Ovary (tissue), 10 donors: ENCODE measurements at places on chromosomes 1 and 21. TPM values are rescaled to one million over a fixed set of nuclear protein-coding genes. Genes with fewer than 3 reads are reported as not detected.

GRCh38 chr1:155522069-155522468, 40.5 kb downstream of the ASH1L start:
- no peak overlapping the region for H3K4me3 ChIP-seq
- no peaks in the 10 kb centered on the region for H3K27me3 ChIP-seq
- DNase-seq = no peak
- H3K36me3 ChIP-seq = no peaks in the 10 kb centered on the region

GRCh38 chr1:50529510-50529909, 106.3 kb upstream of the DMRTA2 start:
- H3K27me3 ChIP-seq = no peaks in the 10 kb centered on the region
- H3K4me1 ChIP-seq = no peaks in the 10 kb centered on the region
- H3K27ac ChIP-seq = no peak overlapping the region
- no peak for DNase-seq
- no peak overlapping the region for H3K4me3 ChIP-seq

GRCh38 chr1:172340520-172340919, 80.0 kb upstream of the C1orf105 start:
- no peak overlapping the region for H3K27ac ChIP-seq
- H3K36me3 ChIP-seq = no peaks in the 10 kb centered on the region
- no peaks in the 10 kb centered on the region for H3K27me3 ChIP-seq
- peaks cover 2% of the 10 kb centered on the region for H3K4me1 ChIP-seq

- no peaks in the 10 kb centered on the region for H3K4me1 ChIP-seq
- no peaks in the 10 kb centered on the region for H3K27me3 ChIP-seq
- no peak overlapping the region for H3K27ac ChIP-seq
- no peak overlapping the region for H3K4me3 ChIP-seq
- H3K36me3 ChIP-seq = no peaks in the 10 kb centered on the region
- DNase-seq = no peak
These were observed 3.5 kb upstream of the SPEN start for GRCh38 chr1:15843826-15844572.

Gene AMY1C
- total RNA-seq = 9.1 TPM

GRCh38 chr1:34188418-34188817, 11.7 kb downstream of the C1orf94 start:
- no peak overlapping the region for H3K4me3 ChIP-seq
- DNase-seq = no peak
- no peaks in the 10 kb centered on the region for H3K4me1 ChIP-seq
- no peaks in the 10 kb centered on the region for H3K36me3 ChIP-seq

Gene CFAP126
- total RNA-seq = not detected

Gene HOOK1
- total RNA-seq = 9.9 TPM

DNA sequence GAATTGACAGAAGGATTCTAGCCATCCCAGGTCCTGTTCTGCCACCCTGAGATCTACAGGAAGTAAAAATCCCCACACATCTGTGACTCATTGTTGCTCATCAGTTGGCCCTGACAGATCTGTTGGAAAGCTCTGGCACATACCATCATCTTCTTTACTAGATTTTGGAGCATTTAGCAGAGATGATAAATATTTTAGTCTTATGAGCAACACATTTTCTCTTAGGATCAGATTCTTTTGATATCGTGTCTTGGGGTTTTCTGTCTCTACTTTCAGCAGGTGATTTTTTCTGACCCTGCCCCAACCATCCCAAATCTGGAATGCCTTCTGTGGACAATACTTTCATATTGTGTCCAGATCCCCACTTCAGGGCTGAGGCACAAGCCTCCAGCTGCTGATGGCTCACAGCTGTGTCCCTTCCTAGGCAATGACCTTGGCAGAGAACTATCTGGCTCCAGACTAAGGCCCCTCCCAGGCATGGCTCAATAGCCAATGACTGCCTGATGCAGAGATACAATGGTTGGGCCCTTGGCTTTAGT, 102.8 kb downstream of the GDAP2 start:
- no peak overlapping the region for H3K27ac ChIP-seq
- peaks cover 12% of the 10 kb centered on the region for H3K4me1 ChIP-seq
- no peak overlapping the region for H3K4me3 ChIP-seq
- no peaks in the 10 kb centered on the region for H3K36me3 ChIP-seq

- DNase-seq = no peak
- no peaks in the 10 kb centered on the region for H3K27me3 ChIP-seq
- no peak overlapping the region for H3K4me3 ChIP-seq
- H3K4me1 ChIP-seq = peaks cover 7% of the 10 kb centered on the region
- no peaks in the 10 kb centered on the region for H3K36me3 ChIP-seq
These were observed 151.4 kb downstream of the CHRM3 start for GRCh38 chr1:239537795-239538194.

- H3K4me3 ChIP-seq = no peak overlapping the region
- peaks cover 3% of the 10 kb centered on the region for H3K4me1 ChIP-seq
- no peak for DNase-seq
These were observed 2.1 kb upstream of the DENND2C start for GRCh38 chr1:114671939-114672275.

DNA sequence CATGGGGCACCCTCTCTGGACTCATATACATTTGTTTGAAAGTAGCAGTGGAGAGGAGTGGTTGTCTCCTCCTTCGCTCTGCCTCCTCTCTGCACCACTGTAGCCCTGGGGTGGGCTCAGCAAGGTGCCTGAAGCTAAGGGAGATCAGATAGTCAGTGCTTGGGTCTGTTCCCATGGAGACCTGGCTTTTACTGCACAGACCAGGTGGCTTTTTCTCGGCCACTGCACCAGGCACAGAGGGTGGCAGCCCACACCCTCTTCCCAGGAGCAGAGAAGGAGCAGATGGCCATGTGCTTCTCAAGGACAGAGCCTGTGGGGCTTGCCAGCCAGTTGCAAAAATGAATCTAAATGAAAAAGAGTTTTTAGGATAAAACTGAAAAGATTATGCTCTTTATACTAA, 123.4 kb upstream of the KCNK1 start:
- no peak overlapping the region for H3K27ac ChIP-seq
- H3K27me3 ChIP-seq = no peaks in the 10 kb centered on the region
- no peaks in the 10 kb centered on the region for H3K36me3 ChIP-seq
- H3K4me3 ChIP-seq = no peak overlapping the region

Gene NPHP4
- total RNA-seq = 19.3 TPM

Gene KRTAP7-1
- total RNA-seq = not detected

- peaks cover 1% of the 10 kb centered on the region for H3K4me1 ChIP-seq
- no peak overlapping the region for H3K4me3 ChIP-seq
- DNase-seq = no peak
- H3K27ac ChIP-seq = no peak overlapping the region
- H3K27me3 ChIP-seq = no peaks in the 10 kb centered on the region
These were observed 7.1 kb downstream of the UTS2 start for GRCh38 chr1:7845761-7846160.

DNA sequence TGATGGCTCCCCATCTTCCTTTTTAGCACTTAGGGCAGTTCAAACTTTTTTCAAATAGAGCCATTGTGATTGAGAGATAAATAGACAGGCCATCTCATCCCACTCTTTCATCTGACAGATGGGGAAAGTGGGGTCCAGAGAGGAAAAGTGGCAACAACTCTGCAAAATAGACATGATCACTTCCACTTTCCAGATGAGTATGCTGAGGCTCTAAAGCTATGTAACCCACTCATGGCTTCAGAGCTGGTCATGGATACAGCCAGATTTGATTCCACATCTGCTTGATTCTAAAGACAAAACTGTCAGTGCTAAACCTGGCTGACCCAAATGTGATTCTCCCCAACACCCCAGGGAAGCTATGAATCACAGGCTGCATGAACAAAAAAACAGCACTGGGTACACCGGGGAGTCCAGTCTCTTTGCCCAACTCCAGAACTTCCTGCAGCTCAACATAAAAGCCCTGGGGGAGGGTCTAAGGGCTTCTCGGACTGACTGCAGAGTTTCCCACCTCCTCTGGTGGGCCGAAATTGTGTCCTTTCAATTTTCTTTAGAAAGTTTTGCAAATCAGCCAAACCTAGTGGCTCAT, 59.3 kb downstream of the PLPP3 start:
- H3K4me3 ChIP-seq = no peak overlapping the region
- no peak overlapping the region for H3K27ac ChIP-seq
- H3K4me1 ChIP-seq = peaks cover 9% of the 10 kb centered on the region
- no peak for DNase-seq

Gene FAM163A
- 0.57 TPM for total RNA-seq

DNA sequence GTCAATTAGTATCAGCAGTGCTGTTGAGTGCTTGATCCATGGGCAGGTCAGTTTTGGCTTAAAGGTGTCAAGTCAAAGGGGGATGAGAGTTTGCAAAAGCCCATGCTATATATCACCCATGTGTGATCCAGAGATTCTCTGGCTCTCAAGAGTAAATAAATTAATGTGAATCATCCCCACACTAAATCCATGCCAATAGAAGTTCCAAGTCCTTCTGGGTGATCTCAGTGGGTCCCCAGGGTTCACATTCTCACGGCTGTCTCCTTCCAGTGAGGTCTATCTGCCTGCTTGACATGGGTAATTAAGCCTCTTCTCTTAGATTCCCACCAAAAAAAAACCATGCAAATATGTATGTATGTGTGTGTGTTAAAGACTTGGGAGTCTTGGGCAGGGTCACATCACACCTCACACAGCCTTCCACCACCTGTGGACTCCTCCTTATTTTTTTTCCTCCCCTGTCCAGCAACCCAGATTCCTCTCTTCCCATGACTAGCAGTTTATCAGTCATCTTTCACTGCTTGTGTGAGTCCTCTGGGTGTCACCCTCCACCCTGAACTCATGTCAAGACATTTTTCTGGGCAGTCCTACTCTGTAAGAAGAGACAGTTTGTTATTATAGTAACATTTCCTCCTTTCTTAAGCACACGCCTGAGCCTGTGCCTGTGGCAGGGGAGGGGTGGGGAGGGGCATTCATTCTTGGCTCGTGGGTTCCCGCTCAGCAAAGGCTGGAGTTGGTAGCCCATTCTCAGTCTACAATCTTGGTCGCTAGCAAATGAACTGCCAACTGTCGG, 14.3 kb upstream of the S100A11 start:
- no peak overlapping the region for H3K27ac ChIP-seq
- peaks cover 4% of the 10 kb centered on the region for H3K4me1 ChIP-seq
- H3K36me3 ChIP-seq = no peaks in the 10 kb centered on the region
- H3K27me3 ChIP-seq = no peaks in the 10 kb centered on the region
- no peak for DNase-seq
- H3K4me3 ChIP-seq = no peak overlapping the region

Gene CYP4X1
- total RNA-seq = 0.53 TPM

- H3K27me3 ChIP-seq = no peaks in the 10 kb centered on the region
- no peak for DNase-seq
- H3K4me3 ChIP-seq = no peak overlapping the region
- no peak overlapping the region for H3K27ac ChIP-seq
- H3K36me3 ChIP-seq = no peaks in the 10 kb centered on the region
These were observed 49.0 kb downstream of the TOMM20 start for GRCh38 chr1:235079443-235080296.

Gene CCDC27
- not detected for total RNA-seq

- no peak for DNase-seq
- H3K4me1 ChIP-seq = peaks cover 9% of the 10 kb centered on the region
- H3K4me3 ChIP-seq = peak overlapping the region; percentile 87
- H3K27me3 ChIP-seq = no peaks in the 10 kb centered on the region
- no peak overlapping the region for H3K27ac ChIP-seq
- no peaks in the 10 kb centered on the region for H3K36me3 ChIP-seq
These were observed 853 bp upstream of the RRAGC start for GRCh38 chr1:38860454-38860795.

GRCh38 chr1:204350857-204351573, 8.7 kb downstream of the PLEKHA6 start:
- no peaks in the 10 kb centered on the region for H3K36me3 ChIP-seq
- DNase-seq = peak; percentile 94
- peaks cover 15% of the 10 kb centered on the region for H3K4me1 ChIP-seq
- H3K4me3 ChIP-seq = no peak overlapping the region
- no peaks in the 10 kb centered on the region for H3K27me3 ChIP-seq

Gene CPT2
- total RNA-seq = 6.7 TPM

GRCh38 chr21:30714946-30715345, 3.6 kb downstream of the KRTAP21-3 start:
- H3K27ac ChIP-seq = no peak overlapping the region
- no peak overlapping the region for H3K4me3 ChIP-seq
- no peak for DNase-seq
- H3K4me1 ChIP-seq = no peaks in the 10 kb centered on the region
- no peaks in the 10 kb centered on the region for H3K36me3 ChIP-seq
- no peaks in the 10 kb centered on the region for H3K27me3 ChIP-seq

DNA sequence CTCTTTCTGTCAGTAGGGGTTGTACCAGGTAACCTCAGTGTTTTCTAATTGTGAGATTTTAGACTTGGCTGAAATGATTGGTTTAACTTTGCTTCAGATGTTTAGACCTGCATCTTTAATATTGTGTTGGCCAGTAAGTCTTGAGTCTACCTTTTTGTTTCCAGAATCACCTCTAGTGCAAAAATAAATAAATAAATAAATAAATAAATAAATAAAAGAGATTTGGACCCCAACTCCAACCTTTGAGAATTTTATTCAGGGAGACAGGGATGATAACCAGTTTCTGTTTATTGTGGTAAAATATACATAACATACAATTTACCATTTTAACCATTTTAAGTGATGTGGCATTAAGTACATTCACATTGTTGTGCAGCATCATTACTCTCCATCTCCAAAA, 64.4 kb downstream of the RAVER2 start:
- DNase-seq = no peak
- no peak overlapping the region for H3K4me3 ChIP-seq
- H3K27ac ChIP-seq = no peak overlapping the region
- peaks cover 2% of the 10 kb centered on the region for H3K4me1 ChIP-seq
- no peaks in the 10 kb centered on the region for H3K27me3 ChIP-seq

GRCh38 chr1:47898133-47898845, 98.9 kb downstream of the TRABD2B start:
- H3K4me1 ChIP-seq = no peaks in the 10 kb centered on the region
- DNase-seq = no peak
- H3K4me3 ChIP-seq = no peak overlapping the region
- no peaks in the 10 kb centered on the region for H3K36me3 ChIP-seq
- H3K27me3 ChIP-seq = no peaks in the 10 kb centered on the region

GRCh38 chr1:93749487-93749886, 67.8 kb upstream of the BCAR3 start:
- no peak overlapping the region for H3K4me3 ChIP-seq
- no peaks in the 10 kb centered on the region for H3K27me3 ChIP-seq
- no peak overlapping the region for H3K27ac ChIP-seq
- no peak for DNase-seq
- H3K4me1 ChIP-seq = peaks cover 2% of the 10 kb centered on the region

GRCh38 chr1:206891412-206891811, 5.8 kb upstream of the IL24 start:
- no peaks in the 10 kb centered on the region for H3K27me3 ChIP-seq
- H3K27ac ChIP-seq = no peak overlapping the region
- H3K4me1 ChIP-seq = peaks cover 7% of the 10 kb centered on the region
- DNase-seq = no peak
- H3K4me3 ChIP-seq = no peak overlapping the region
